Activated gamma-delta T cell treated with anti-CD3 and anti-CD28 coated beads, Interleukin-2, amount 50 U/mL, for 16 hours (primary cell): ENCODE measurements at places on chromosomes 13 and 19.

- DNase-seq: no peak
Measured at GRCh38 chr13:84446972-84447639, 564.8 kb upstream of the SLITRK1 start.

- no peak for DNase-seq
Measured at GRCh38 chr13:27022571-27023311, 148.9 kb downstream of the USP12 start.

DNA sequence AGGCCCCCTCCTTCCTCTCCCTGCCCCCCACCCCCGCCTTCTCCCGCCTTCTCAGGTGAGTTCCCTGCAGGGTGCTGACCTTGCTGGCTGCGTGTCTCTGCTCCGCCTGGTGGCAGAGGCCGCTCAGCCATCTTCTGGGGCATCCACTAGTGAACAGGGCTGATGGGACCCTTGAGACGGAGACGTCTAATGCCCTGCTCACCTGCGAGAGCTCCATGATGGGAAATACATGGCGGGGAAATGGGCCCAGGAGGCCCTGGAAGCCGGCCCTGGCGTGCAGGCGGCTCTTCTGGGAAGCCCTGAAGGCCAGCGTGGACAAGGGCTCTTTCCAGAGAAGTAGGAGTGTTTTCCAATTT lies 15.2 kb upstream of the F7 start:
- DNase-seq: no peak

- DNase-seq: no peak
Measured at GRCh38 chr19:3423183-3423829, 56.9 kb downstream of the NFIC start.
